ENCODE measurements at places on chromosomes 6 and 20.

GRCh38 chr20:24100370-24101011 is 111.9 kb upstream of the GGTLC1 start:
- DNase-seq: peak; percentile 4

DNA sequence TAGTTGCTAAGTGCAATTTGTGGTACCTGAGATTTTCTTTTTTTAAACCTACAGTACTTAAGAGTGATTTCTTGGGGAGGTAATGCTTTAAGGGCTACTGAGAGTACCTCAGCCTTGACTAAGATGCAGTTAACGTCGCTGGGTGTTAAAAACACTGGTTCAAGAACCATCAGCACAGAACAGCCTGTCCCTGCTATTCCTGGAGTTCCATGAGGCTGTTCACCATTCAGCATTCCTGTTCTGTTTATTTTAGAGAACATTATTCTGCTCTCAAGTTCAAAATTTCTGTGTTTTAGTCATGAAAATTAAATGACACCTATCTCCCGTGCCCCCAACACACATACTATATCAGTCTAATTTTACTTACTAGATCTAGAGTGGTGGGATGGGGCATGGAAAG is 1.7 kb upstream of the PRELID3B start:
- no peak for DNase-seq

DNA sequence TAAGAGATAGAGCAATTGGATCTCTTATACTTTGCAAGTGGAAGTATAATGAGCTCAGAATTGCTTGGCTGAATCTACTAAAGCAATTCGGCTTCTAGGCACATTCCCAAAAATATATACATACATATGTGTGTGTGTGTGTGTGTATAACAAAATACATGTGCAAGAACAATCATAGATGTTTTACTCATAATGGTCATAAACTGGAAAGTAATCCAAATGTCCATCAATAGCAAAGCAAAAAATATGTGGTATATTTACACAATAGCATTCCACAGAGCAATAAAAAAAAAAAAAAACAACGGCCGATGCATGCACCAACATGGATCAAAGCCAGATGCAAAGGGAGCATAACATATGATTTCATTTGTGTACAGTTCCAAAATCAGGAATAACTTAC is 707.9 kb downstream of the RFPL4B start:
- no peak for DNase-seq

DNA sequence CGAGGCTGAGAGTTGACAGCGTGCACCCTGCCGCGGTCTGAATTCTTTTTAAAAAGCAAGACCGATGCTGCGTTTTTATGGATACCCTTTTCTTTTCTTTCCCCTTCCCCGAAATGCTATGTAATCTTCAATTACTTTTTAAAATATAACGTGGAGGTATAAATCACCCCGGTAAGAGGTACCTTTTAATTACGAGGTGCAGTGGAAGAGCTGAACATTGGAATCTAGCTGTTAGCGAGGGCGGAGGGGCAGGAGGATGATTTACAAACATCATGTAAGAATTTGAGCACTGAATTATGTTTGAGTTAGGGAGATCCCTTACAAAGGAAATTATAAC is 1.2 kb downstream of the EYA2 start:
- no peak for DNase-seq

- no peak for DNase-seq
Observed at GRCh38 chr6:168111911-168112310, 32.9 kb upstream of the FRMD1 start.

GRCh38 chr6:121830736-121831135 is 395.3 kb downstream of the GJA1 start:
- no peak for DNase-seq
